MCF 10A (cell line): ENCODE measurements at places on chromosomes 2 and 18. TPM values are rescaled to one million over a fixed set of nuclear protein-coding genes. Genes with fewer than 3 reads are reported as not detected.
A peak's percentile ranks its signal among the peaks of the same experiment; 100 is the strongest.

DNA sequence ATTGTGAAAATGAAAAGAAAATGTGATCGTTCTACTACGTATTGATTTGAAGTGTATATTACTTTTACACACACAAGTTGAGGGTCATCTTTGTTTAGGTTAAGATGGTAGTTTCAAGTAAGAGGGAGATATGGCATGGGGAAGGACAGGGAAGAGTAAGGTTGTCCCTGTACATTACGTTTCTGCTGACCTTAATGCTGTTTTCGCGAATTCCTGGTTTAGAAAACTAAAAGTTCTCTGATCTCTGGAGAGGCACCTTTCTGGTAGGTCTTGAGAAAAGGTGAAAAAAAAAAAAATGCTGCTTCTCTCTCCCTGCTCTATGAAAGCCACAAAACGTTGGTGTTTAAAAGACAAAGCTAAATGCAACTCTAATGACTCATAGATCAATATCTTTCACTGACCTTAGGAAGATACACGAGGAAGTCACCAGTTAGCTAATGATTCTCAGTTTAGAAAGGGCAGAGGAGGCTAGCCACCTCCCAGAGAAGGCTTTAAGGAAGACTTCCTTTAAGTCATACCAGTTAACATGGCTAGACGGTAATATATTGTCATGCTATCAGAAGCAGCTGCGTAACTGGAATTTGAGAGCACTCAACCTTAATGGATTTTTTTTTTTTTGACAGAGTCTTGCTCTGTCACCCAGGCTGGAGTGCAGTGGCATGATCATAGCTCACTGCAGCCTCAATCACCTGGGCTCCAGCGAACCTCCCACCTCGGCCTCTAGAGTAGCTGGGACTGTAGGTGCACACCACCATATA lies 13.2 kb downstream of the TXNDC2 start:
- DNase-seq: no peak

GRCh38 chr2:112073875-112074274 lies 18.8 kb downstream of the TMEM87B start:
- no peak for DNase-seq

The DCDC2C gene
- not detected in 2 replicates for total RNA-seq

DNA sequence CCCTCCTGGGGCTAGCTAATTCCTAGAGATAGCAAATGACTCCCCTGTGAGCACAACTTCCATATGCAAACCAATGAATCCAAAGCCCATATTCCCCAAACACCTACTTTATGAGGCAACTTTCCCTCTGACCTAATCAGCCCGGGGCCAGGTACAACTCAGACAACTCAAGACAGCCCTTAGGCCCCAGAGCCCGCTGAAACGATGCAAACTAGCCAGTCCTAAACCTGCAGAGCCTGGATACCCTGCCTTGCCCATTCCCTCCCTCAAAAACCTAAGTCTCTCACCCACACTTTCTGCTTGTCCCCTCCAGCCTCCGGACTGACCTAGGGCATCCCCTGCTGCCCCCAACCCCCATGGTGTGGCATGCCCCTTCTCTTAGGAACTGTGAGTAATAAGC lies 142.8 kb downstream of the ACTR3 start:
- no peak for DNase-seq

DNA sequence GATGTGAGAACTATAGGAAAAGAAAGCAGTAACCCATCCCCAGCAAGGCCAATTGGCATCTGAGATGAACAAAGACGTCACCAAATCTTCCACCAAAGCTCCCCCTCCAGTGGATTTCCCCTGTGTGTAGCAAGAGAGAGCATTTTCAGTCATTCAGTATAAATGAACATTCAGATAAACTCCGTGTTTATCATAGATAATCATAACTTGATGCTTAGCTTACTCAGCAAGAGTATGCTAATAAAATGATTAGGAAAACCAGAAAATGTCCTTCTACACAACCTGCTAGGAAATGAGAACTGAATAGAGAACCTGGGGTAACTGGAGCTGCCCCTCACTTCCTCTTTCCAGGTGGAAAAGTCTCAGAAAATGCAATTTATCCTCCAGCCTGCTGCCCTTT lies 198.0 kb upstream of the CCDC150 start:
- DNase-seq: no peak

DNA sequence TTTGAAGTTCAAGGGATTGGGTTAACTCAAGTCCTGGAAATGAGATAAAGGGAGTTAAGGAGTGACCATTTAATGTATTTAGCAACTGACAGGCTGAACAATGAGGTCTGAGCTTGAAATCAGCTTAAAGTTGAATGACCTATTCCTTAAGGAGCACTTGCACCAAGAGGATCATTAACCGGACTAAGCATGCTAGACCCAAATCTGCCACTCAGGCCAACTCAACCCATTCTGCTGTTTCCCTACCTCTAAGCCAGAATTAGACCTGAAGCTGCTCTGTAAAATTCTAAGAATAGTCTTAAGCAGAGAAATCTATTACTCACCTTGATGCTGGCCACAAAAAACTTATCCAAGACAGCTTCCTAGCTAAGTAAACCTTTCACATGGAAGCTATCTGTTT lies 59.8 kb downstream of the SPRED2 start:
- DNase-seq: no peak

The SATB2 gene
- total RNA-seq: 16.5 and 22.2 TPM in 2 replicates

DNA sequence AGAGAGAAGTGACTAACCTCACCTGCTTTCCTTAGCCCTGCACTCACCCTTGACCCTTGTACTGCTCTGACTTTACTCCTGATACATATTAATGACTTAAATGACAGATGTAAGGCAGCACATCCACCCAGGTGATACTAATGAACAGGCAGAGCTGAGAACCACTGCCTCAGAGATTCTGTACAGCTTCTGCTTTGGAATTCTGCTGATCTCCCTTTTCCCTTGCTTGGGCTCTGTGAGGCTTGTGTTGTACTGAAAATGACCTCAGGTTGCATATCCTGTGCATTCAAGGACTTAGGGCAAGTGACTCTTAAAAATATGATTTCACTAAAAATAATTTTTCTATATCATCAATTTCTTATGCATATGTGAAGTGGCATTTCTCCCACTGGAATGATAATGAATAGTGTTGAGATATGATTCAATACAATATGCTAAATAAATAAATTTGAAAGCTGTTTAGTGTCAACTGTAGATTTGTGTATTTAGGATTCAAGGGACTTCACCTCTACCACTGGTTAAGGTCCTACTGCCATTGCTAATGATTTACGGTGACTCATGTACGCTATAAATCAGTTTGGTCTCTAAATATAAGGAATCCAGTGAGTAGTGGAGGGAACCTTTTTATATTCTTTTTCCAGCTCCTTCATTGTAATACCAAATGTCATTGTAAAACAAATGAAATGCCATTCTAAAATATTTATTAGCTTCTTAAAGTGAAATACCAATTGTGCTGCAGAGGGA lies 328.3 kb downstream of the SOCS6 start:
- DNase-seq: no peak

DNA sequence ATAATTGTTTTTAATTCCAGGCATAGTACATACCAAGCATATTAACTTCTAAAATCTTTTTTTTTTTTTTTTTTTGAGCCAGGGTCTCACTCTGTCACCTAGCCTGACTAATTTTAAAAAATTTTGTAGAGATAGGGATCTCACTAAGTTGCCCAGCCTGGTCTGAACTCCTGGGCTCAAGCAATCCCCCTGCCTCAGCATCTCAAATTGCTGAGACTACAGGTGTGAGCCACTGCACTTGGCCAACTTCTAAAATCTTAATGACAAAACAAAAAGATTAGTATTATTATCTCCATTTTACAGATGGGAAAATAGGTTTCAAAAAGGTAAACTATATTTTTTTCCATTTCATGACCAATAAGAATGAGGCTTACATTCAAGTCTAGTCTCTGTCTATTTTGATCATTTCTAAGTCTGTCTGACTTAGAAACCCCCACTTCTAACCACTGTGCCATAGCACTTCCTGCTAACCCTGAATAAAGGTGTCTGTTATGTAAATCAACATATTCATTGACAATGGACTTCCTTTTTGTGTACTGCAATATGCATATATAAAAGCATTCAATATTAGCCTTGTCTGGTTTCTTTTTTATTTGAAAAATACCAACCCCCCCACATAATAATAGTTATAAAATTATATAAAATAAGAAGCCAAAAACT lies 28.7 kb upstream of the ZEB2 start:
- no peak for DNase-seq

The CEP76 gene
- total RNA-seq: 4.9 and 6.4 TPM in 2 replicates

The BCL11A gene
- total RNA-seq: 4.3 and 5.3 TPM in 2 replicates

- DNase-seq: no peak
Observed at GRCh38 chr2:241410739-241411176, 54.7 kb downstream of the FARP2 start.

DNA sequence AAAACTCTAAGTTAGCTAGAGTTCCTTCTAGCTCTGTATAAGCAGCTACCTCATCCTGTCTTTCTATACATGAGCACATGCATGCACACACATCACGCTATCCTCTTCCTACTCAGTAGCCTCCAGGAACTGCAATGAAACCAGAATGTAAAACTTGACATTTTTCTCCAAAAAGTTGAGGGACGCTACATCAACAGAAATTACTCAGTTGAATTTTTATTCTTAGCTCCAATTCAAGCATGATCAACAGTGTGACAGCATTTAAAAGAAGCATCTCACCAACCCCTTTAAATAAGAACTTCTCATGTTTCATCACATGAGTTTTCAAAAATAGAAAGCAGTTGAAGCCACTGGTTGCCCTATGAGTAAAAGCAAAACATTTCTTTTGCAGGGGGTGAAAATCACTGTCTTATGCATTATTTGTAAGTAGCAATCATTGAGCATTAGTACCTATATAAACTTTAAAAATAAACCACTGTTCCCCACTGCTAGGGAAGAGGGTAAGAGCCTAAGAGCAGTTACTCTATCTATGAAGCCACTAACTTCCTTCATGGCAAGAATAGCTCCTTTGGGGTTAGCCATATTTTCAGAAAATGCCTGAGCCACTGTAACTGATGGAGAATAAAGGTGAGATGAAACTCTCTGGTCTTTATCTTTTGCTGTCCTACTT lies 77.9 kb upstream of the ARL5A start:
- DNase-seq: no peak

DNA sequence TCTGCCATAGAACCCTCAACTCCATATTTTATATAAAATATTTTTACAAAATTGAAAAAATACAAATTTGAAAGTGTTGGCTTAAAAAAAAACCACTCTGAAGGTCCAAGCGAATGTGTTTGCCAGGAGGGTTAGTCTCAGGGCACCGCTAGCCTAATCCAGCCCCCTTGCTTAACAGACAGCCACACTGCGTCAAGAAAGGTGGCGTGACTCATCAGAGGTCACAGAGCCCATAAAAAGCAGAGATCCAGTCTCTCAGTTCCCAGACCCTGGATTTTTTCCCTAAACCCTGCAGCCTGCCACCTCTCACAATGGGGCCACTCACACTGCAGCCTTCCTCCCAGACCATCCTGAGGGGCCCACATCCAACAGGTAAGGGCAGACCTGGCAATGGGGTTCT lies 3.9 kb upstream of the TNS1 start:
- peak; percentile 85 for DNase-seq

The VWC2L gene
- total RNA-seq: not detected in 2 replicates

DNA sequence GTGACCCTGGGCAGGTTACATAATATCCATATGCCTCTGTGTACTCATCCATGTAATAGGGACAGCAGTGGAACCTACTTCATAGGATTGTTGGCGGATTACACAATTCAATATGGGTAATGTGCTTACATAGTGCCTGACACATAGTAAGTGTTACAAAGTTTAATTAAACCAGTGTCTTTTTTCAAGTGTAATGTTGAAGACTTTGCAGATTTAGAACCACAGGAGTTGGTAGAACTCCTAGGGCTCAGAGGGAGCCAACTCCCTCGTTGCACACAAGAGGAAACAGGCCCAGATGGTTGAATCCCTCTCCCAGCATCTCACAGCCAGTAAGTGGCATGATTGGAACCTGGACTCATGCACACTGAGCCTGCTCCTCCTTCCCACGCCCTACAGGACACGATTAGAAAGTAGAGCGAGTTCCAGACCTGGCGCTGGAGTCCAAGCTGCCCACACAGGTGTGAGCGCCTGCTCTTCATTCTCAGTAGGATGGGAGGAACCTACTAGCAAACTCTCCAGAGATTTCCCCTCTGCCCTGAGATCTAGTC lies 97.8 kb downstream of the VSNL1 start:
- DNase-seq: no peak

DNA sequence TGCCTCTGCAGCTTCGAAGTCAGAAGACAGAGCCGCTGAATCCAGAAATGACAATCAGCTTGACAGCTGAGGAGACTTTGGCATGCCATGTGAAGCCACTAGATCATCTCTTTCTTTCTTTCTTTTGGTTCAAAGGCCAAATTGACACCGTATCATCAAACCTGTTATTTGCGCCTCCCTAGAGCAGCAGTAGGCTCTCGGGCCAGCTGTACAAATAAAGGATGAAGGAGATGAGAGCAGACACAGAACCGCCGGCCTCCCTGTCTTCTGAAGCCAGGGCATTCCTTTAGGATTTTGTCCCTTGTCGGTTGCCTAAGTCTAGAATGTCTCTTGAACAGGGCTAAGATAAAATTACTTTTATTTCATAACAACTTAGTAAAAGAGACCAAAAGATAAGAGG lies 36.8 kb downstream of the COL4A4 start:
- DNase-seq: no peak

GRCh38 chr2:180196419-180196977 lies 189.4 kb upstream of the CWC22 start:
- DNase-seq: no peak

The UGT1A8 gene
- not detected in 2 replicates for total RNA-seq

The EFR3B gene
- 0.09 and 0.10 TPM in 2 replicates for total RNA-seq

GRCh38 chr2:239719791-239720360 lies 305.3 kb downstream of the NDUFA10 start:
- no peak for DNase-seq

- no peak for DNase-seq
Observed at GRCh38 chr2:175853616-175853890, 148.5 kb downstream of the LNPK start.

- DNase-seq: peak; percentile 96
Observed at GRCh38 chr2:234203135-234203984, 152.9 kb downstream of the SPP2 start.

- no peak for DNase-seq
Observed at GRCh38 chr2:205276116-205276777, 406.1 kb upstream of the NRP2 start.

DNA sequence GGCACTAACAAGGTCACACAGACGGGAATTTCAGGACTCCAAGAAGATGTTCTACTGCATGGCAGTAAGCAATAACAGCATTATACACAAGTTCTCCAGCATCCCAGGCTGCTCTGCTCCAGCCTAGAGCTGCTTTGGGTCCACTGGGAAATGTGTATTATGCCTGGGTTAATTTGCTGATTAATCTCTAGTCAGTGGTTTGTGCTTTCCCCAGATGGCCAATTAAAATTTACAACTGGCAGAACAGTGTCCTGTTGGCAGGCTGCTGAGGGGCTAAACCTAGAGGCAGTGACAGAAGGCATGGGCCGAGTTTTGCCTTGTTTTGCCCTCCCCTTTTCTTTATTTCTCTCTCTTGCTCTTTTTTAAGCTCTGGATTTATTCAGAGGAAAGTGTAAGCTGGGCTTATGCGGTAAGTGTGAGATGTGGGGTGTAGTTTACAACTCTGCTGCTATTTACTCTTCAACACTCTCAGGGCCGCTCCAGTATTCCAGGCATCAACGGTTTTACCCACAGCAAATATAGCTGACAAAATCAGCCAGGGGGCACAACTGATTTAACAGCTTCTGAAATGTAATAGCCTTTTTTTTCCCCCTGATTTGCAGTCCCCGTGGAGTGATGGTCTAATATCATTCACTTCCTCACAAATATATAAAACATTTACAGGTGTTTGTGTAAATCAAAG lies 348.0 kb downstream of the GPD2 start:
- no peak for DNase-seq

- DNase-seq: no peak
Observed at GRCh38 chr2:54680397-54681041, 42.9 kb upstream of the EML6 start.
